Right atrium auricular region (tissue), 2 donors: ENCODE measurements at places on chromosomes 1 and 21. TPM values are rescaled to one million over a fixed set of nuclear protein-coding genes. Genes with fewer than 3 reads are reported as not detected.

- DNase-seq = no peak
Measured at GRCh38 chr1:27992276-27992675, 32.5 kb downstream of the XKR8 start.

DNA sequence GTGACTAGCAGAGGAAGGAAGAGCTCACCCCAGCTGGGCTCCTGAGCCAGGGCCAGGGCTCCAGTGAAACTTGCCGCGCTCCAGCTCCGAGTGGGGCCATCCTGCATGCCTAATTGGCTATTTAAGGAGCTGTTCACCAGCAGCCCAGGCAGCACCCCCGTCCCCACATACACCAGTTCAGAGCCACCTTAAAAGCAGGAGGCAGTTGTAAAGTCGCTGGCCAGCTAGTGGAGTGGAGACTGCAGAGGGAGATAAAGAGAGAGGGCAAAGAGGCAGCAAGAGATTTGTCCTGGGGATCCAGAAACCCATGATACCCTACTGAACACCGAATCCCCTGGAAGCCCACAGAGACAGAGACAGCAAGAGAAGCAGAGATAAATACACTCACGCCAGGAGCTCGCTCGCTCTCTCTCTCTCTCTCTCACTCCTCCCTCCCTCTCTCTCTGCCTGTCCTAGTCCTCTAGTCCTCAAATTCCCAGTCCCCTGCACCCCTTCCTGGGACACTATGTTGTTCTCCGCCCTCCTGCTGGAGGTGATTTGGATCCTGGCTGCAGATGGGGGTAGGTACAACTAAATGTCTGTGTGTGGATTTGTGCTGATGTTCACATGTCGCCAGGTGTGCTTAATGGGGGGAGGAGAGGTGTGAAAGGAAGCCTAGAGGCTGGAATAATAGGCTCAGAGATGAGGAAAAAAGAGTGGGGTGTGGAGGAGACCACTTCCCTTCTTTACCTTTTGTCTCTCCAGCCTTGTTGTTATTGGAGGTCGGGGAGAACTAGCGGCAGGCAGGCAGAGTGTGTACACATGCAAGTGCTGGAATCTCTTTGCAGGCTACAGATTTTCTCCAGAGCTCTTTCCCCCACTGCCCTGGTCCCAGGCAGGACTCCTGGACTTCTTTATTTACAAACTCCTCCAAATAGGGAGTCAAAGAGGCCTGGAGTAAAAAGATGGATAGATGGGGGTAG lies at the start of gene CA14:
Gene CA14, plus strand, starts transcription at position 151 of the 962 bp plus-strand sequence. Its CDS starts 355 bp downstream, at position 506.
- DNase-seq = no peak

- DNase-seq = no peak
Measured at GRCh38 chr1:218633238-218633988, 288.3 kb downstream of the TGFB2 start.

Gene IFI16
- total RNA-seq = 41.2 TPM

Gene CFHR4
- total RNA-seq = not detected
